ENCODE measurements at places on chromosomes 5 and 9. TPM values are rescaled to one million over a fixed set of nuclear protein-coding genes. Genes with fewer than 3 reads are reported as not detected.

The CTXN3 gene
- not detected for total RNA-seq

The ARID3C gene
- total RNA-seq, result not detected

DNA sequence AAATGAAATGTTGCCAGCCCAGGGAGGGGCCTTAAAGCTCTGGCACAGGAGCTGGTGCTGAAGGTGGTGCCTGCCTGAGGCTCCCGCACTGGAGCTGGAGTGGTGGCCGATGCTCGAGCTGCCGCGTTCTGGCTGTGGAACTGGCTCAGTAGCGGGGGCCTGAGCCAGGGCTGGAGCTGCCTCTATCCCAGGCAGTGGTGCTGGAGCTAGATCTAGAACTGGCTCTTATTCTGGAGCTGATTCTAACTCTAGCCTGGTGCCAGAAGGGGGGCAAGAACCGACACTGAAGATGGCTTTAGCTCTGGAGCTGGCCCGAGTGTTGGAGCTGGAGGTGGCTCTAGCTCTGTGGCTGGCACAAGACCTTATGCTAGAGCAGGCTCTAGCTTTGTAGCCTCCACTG is 19.2 kb downstream of the OBP2B start:
- H3K27me3 ChIP-seq, result peaks cover 38% of the 10 kb centered on the region
- H3K27ac ChIP-seq, result no peak overlapping the region
- DNase-seq, result no peak
- H3K4me1 ChIP-seq, result no peaks in the 10 kb centered on the region

DNA sequence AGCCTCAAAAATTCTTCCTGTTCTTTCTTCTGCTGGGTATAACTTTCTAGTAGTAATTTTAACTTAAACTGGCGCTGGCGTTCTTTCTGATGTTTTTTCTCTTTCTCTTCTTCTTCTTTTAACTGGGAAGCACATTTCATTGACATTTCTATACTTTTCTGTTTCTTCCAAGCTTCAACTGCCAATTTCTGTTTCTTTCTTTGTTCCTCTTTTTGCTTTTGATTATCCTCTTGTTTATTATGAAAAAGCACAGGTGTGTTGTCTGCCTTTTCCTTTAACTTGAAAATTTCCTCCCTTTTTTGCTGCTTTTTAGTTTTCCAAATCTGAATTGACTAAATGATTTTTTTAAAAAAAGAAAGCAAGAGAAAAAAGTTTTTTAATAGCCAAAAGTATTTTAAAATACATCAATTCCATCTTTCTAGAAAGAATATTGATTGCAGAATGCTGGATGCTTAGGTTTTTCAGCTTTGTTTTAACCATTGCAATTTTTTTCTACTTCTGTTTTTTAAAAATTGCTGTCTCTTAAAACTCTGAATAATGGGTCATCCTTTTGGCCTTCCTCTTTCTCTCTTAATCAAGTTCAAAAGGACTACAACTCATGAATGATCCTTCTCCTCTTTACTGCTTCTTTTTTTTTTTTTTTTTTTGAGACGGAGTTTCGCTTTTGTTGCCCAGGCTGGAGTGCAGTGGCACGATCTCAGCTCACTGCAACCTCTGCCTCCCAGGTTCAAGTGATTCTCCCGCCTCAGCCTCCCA is 8.8 kb upstream of the PGGT1B start:
- no peak for DNase-seq
- no peak overlapping the region for H3K27ac ChIP-seq
- peaks cover 4% of the 10 kb centered on the region for H3K36me3 ChIP-seq

DNA sequence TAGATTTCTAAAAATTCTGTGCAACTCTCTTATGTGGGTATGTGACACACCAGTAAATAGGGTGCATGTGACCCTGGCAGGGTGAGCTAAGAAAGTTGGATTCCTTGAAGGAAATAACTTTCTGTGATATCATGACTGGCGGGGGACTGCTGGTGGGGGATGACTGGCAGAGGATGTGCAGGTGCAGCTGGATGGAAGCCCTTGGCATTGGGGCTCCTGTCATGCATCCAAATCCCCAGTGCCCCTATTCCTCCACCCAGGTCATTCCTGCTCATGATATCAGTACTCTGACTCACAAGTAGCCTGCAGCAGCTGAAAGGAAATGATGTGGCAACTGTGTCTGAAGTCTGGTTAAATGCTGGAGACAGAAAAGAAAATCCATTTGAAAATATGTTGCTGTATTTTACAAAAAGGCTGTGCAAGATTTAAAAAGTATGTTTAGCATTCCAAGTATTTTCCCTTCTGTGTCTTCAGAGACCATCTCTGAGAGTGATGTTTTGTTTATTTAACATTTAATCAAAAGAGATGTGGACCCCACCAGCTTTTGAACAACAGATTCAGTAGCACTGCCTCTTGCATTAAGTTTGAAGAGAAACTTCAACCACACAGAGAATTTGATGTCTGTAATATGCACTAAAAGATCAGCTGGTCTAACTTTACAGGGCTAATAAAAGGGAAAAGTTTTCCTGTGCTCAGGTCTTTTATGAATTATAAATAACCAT is 17.9 kb upstream of the ZSWIM6 start:
- no peak overlapping the region for H3K27ac ChIP-seq
- H3K36me3 ChIP-seq, result no peaks in the 10 kb centered on the region
- peak; percentile 41 for DNase-seq
